Cortex of kidney (tissue), 1 donor: ENCODE measurements at places on chromosomes 7 and 10.

DNA sequence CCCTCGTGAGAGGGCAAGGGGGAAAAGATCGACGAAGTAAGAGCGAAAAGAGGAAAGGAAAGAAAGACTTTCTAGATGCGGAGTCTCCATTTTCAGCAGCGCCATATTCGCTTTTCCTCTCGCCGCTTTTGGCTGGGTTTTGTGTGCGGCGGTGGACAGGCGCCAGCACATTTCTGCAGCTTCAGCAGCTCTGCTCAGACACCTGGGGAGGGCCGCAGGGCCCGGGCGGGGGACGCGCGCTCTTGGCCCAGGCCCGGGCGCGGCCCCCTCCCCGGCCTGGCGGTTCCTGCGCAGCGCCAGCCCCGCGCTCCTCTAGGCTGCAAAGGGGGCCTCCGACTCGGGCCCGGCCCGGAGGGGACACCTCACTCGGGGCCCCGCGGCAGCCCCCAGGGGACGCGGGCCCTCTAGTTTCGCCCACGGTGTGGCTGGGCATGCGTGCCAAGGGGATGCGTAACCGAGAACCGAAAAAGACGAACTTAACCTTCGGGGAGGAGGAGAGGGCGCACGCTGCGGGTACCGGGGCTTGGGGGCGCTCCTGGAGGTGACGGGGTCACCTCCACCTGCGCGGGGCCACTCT, 34.5 kb upstream of the EBLN1 start:
- DNase-seq = no peak

DNA sequence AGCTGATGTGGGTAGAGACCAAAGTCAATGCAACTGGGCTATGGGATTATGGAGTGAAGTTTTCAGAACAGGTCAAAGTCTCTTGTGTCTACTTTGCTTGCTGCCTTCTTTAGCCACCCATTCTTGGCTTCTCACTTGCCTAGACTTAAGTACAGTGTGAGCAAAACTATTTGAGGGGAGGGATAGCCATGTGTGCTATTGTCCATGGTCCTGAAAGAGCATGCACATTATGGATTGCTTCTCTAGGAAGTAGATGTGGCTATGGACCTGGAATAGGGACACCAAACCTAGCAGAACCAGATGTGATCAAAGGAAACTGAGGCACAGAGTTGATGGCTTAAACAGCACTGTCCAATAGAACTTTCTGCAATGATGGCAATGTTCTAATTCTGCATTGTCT, 81.9 kb upstream of the ZNF800 start:
- DNase-seq = no peak

- DNase-seq = no peak
Observed at GRCh38 chr7:23594879-23595604, 2.1 kb upstream of the CCDC126 start.

DNA sequence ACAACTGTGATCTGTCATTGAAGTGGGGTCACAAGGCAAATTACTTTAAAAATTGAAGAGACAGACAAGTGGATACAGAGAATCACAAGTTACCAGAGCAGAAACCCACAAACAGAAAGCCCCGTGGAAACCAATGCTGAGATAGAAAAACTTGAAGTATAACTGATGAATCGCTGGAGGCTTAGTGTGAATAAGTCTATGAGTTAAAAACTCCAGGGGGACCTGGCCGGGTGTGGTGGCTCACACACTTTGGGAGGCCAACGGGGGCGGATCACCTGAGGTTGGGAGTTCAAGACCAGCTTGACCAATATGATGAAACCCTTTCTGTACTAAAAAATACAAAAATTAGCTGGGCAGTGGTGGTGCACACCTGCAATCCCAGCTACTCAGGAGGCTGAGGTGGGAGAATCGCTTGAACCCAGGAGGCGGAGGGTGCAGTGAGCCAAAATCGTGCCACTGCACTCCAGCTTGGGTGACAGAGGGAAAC, 69.7 kb upstream of the ZNRF2 start:
- DNase-seq = no peak

DNA sequence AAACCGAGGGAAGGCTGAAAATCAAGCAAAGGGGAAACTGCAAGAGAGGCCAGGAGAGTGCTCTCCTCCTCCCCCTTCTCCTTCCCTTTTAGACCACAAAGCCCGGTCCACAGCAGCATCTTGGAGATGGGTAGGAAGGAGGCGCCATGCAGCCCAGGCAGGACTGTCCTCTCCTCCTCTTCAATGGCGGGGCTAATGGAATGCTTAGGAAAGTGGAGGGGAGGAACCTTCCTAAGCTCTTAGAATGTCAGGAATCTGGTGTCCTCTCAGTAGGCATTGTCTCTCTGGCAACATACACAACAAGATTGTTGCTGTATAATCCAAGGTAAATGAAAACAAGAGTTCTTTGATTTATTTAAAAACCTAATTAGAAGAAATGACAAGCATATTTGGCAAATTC, 185.1 kb downstream of the DGKI start:
- no peak for DNase-seq

- no peak for DNase-seq
Observed at GRCh38 chr7:158567153-158567603, 20.4 kb downstream of the PTPRN2 start.

DNA sequence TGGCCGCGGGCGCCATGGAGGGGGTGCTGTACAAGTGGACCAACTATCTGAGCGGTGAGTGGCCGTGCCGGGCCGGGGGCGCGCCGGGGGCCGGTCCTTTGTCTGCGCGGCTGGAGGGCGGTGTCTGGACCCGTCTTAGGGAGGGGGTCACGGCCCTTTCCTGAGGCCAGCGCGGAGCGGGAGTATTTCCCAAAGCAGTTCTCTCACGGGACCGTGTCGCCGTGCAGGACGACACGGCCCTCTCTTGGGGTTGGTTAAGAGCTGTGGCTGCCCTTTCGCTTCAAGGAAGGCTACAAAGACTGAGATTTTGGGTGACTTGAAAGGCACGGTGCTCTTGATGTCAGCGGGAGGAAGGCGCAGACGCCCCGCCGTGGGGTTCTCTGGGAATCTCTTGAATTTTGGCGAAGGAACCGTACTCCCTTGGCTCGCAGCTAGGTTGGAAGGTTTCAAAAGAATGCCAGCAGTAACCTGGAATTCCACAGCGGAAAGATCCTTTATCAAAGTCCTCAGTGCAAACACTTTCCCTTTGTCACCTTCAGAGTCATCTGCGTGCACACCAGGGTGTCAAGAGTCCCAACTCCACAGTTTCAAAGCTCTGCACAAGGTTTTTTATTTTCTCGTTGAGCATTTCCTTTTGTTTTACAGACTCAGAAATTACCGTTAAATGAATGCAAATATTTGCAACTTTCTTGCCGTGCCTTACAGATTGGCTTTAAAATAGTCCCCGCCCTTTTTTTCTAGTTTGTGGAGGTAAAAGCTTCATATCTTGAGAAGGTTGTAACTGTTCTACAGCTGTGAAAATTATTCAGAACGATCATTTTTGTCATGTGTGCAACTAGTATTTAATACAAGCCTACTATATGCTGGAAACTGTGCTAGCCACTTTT, 780 bp downstream of the PLEKHA8 start:
- no peak for DNase-seq

GRCh38 chr10:132870426-132870825, 71.9 kb downstream of the CFAP46 start:
- no peak for DNase-seq

DNA sequence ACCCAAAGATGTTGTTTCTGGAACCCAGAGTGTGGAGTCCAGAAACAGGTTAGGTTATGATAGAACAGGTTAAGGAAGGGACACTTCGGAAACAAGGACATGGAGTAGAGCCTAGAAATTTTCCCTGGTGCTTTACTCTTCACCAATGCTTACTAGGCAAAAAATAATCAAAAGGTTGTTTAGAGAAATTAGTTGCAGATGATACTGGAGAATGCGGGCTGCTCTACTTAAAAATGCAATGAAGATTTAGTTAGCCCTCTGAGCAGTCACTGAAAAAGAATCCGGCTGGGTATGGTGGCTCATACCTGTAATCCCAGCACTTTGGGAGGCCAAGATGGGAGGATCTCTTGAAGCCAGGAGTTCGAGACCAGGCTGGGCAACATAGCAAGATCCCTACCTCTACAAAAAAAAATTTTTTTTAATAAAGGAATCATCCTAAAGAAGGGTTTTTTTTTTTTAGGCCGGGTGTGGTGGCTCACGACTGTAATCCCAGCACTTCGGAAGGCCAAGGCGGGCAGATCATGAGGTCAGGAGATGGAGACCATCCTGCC, 3.3 kb upstream of the UBE2H start:
- no peak for DNase-seq

DNA sequence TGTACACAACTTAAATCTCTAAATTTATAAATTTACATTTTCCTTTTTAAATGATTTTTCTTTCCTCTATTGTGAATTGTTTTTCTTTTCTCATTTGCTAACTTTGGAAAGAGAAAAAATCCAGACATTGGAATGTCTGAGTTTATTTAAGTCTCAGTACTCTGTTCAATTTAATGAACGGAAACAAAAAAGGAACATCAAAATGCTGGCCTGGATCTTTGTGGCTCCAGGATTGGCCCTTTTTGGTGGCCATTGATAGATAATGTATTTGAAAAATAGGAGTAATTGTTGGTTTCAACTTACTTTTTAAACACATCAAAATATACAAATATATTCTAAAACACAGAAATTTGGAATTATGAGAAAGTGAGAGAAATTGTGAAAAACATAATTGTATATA, 336.0 kb downstream of the SUGCT start:
- DNase-seq = no peak

GRCh38 chr7:54932818-54933543, 85.8 kb upstream of the EGFR start:
- DNase-seq = no peak
